IPS-NIHi11 (cell line): ENCODE measurements at places on chromosomes 13 and 19.

- no peak for DNase-seq
These were observed 216 bp downstream of the SH2D3A start for GRCh38 chr19:6767081-6767356.

- peak; percentile 26 for DNase-seq
These were observed 34.2 kb downstream of the NALCN start for GRCh38 chr13:101382086-101382485.

GRCh38 chr13:110746438-110746837 lies 32.9 kb downstream of the ING1 start:
- no peak for DNase-seq

GRCh38 chr13:110628952-110629701 lies 13.8 kb downstream of the NAXD start:
- DNase-seq = no peak

GRCh38 chr19:810077-810855 lies 11.5 kb downstream of the PLPPR3 start:
- DNase-seq = peak; percentile 8

DNA sequence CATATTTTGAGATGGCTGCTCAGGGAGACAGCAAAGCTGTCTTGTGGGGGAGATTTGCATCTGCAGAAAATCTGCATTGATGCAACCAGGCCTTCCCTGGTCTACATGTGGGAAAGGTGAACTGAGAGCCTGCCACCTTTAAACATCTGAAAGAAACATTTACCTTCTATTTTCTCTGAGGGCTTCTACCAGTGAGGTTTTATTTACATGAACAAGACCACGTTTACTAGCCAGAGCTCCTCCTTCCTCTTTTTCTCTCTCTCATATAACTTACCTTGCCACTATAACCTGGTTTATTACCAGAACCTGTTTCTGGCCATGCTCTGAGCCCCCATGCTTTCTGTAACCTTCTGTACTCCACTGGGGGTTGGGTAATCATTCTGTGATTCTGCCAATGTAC lies 14.4 kb upstream of the RUBCNL start:
- peak; percentile 0 for DNase-seq

GRCh38 chr13:113837560-113838355 lies 26.1 kb downstream of the GAS6 start:
- peak; percentile 80 for DNase-seq

GRCh38 chr13:33863188-33863789 lies 45.3 kb downstream of the RFC3 start:
- no peak for DNase-seq

DNA sequence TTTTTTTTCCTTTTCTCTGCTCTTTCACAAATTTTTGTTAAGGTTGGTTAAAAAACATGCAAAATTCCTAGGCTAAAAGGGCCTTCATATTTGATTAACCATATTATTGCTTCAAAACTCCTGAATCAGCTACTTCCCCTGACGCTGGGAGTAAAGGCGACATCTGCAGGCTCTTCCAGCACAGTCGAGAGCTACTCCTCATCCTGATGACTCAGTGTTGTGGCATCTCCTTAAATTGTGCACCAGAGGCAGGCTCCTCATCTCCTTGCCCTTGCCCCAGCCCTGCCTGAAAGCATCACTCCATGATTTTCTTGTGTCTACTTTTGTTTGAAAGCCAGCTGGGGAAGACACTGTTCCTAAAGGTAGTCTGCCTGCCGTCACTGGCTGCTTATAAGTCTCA lies 24.5 kb upstream of the SOX1 start:
- DNase-seq = no peak

GRCh38 chr13:58318495-58319167 lies 687.1 kb downstream of the PCDH17 start:
- DNase-seq = no peak

DNA sequence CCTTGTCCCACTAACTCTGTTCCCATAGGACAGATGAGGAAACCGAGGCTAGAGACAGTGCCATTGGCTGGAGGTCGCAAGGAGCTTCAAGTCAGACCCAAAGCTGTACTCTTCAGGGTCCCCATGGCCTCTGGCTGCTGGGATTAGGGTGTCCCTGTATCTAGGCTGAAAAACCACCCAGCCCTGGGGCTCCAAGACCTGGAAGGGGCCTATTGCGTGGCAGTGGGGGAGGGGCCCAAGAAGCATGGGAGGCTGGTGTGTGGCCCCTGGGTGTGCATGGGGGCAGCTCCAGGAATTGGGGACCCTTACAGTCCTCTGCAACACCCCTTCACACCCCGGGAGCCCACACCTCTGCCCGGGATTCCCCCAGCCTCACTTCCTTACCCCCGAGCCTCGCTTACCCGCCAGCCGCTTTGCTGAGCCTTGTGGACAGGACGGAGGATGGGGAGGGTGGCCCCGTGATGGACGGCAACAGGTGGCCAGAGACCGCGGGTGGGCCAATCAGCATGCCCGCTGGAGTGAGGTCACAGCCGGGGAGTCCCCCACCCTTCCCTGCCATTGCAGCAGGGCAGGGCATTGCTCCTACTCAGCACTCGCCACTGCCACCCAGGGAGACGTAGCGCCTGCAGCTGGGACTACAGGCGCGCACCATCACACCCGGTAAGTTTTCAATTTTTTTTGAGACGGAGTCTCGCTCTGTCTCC lies at the start of gene JSRP1:
TSS of gene JSRP1 (minus strand) at position 436 of the 704 bp plus-strand sequence. CDS start 1,103 bp downstream, outside the sequence.
- DNase-seq = peak; percentile 55

DNA sequence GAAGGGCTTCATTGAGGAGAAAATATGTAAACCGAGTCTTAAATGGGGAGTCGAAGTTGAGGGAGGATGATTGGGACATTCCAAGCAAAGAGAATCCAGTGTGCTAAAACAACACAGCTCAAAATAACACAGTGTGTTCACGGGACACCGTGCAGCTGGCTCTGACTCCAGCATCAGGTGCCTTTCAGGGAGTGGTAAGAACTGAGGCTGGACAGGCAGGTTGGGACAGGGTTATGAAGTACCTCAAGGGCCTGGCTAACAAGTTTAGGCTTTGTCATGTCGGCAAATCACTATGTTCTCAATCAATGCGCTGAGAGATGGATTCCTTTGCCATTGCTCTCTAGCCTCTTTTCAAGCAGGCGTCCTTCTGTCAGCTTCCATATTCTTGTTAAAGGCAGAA lies 27.5 kb upstream of the WDFY2 start:
- DNase-seq = no peak

- no peak for DNase-seq
These were observed 21.8 kb downstream of the NAA16 start for GRCh38 chr13:41332829-41333228.
